ENCODE measurements at places on chromosomes 3 and 15. TPM values are rescaled to one million over a fixed set of nuclear protein-coding genes. Genes with fewer than 3 reads are reported as not detected.

The PBRM1 gene
- total RNA-seq, result 52.4 TPM

The TTLL13 gene
- not detected for total RNA-seq

The CASR gene
- not detected for total RNA-seq

The C3orf49 gene
- total RNA-seq, result not detected
